ENCODE measurements at places on chromosomes 5 and 9. TPM values are rescaled to one million over a fixed set of nuclear protein-coding genes. Genes with fewer than 3 reads are reported as not detected.

DNA sequence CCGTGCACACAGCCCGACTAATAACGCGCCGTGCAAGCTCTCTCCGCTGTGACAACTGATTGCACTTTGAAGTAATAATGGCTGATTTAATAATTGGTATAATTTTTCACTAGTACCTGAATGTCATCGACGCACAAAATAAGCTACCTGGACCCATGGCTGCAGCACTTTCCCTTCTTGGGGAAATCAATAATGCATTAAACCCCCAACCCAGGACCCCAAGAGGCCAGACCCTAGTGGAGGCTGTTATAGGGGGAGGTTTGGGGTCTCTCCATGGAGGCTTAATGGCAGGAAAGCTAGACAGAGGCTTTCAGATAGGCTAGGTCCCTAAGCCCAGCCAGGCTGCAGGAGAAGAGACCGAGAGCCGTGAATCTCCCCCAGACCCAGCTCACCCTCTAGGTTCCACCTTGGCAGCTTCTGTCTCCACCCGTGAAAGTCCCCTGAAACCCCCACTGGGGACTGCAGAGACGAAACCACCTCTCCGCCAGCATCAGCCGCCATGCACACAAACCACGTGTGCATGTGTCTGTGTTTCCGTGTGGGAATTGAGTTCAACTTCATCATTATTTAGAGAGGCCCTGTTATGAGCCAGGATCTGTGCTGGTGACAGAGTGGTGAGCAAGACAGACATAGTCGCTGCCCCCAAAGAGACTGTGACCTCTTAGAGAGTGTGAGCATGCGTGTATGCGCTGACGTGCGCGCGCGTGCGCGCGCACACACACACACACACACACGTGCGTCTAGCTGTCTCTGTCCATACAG is 168.6 kb upstream of the MVB12B start:
- no peak for DNase-seq

The GGTA1 gene
- not detected for total RNA-seq

DNA sequence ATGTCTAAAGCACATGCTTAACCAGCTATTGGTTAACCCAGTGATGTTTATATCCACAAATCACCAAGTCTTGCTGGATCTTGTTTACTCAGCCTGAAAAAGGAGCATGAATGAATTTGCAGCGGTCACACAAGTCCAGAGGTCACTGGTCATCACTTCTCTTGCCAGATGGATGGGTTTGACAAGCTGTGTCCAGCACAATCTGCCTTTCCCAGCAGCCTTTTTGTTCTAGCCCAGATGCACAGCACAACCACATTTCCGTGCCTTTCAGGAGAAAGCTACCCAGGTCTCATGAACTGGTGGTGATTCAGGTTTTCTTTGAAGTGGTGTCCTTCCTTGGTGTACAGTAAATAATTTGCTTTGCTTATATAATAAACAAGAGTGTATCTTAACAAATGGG is 32.1 kb downstream of the TMEM252 start:
- DNase-seq = no peak

GRCh38 chr5:5141625-5142525 is 1.7 kb downstream of the ADAMTS16 start:
- peak; percentile 57 for DNase-seq

- no peak for DNase-seq
Observed at GRCh38 chr5:134132372-134133187, 18.1 kb downstream of the TCF7 start.

The ADAMTS2 gene
- total RNA-seq = not detected

The SLC25A2 gene
- total RNA-seq = 0.27 TPM

The FAM78A gene
- not detected for total RNA-seq

DNA sequence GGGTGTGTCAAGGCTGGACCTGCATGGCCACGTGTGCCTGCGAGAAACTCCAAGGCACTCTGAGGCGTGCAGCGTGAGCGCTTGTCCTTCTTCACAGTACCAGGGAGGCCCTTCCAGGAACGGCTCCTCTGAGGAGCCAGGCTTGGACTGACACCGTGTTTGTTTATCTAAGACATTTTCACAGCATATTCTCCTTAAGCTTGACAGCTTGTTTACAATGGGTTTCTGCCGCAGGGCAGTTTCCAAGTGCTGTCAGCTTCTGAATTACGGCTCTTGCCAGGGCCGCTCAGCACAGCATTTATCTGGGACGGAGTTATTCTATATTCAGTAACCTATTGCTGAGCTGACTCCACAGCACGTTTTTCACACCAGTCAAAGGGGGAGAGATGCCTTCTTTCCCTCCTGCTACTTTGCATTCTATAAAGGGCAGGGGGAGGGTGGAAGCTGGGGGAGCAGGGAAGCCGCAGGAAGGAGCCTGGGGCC is 98.4 kb downstream of the LMNB1 start:
- no peak for DNase-seq

GRCh38 chr9:117549444-117549843 is 134.6 kb upstream of the ASTN2 start:
- no peak for DNase-seq

GRCh38 chr5:173964506-173964905 is 24.5 kb upstream of the C5orf47 start:
- no peak for DNase-seq

The RETREG1 gene
- total RNA-seq = 12.0 TPM

The UGCG gene
- 75.5 TPM for total RNA-seq

GRCh38 chr9:123548741-123549545 is 192.9 kb downstream of the CRB2 start:
- DNase-seq = no peak

- no peak for DNase-seq
Observed at GRCh38 chr5:88677376-88677895, 205.5 kb downstream of the MEF2C start.

The PALM2AKAP2 gene
- total RNA-seq = not detected

- DNase-seq = no peak
Observed at GRCh38 chr9:137728444-137729311, 109.9 kb downstream of the EHMT1 start.

The SLC36A1 gene
- total RNA-seq = 11.4 TPM

DNA sequence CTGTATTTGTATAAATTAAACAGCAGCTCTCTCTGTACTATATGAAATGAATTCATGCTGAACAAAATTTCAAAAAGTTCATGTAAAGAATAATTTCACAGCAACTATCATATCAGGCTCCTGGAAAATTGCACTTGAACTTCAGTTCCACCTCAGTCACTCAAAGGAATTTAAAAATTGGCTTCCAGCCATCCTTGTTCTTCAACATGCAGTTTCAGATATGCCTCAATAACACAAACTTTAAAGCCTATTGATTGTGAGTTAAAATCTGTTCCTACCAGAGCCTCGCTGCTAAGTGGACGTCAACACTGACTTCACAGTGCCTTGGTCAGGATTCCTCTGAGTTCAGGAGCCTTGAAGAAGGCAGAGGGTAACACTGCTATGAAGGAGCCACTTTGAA is 418.7 kb upstream of the WWC1 start:
- no peak for DNase-seq

The IFNA7 gene
- not detected for total RNA-seq

DNA sequence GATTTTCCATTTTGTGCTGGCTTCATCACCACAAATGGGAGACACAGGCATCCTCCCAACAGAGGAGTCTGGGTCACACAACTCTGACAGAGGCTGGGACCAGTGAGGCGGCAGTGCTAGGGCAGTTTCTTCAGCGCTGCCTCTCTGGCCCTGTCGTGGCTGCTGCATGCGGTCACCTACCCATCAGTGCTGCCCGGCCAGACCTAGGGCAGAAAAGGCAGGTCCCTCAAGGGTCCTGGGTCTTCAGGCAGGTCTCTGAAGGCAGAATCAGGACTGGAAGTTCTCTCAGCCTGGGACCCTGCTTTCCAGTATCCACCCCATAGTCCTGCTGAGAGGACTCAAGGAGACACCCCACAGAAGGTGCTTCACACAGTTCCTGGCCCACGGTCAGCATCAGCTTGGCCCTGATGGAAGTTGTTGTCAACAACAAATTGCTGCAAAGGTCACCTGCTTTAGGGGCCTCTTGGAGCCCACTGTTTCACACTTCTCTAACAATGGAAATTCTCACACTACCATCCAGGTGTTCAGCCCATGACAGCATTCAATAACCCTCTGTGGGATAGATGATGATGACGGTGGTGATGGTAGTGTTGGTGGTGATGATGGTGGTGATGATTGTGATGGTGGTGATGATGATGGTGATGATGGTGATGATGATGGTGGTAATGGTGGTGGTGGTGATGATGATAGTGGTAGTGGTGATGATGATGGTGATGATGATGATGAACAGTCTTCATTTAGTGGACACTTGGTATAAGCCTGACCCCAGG is 146.4 kb upstream of the PPP1R26 start:
- DNase-seq = no peak

The PDGFRB gene
- not detected for total RNA-seq

The ANKRD31 gene
- 1.5 TPM for total RNA-seq

DNA sequence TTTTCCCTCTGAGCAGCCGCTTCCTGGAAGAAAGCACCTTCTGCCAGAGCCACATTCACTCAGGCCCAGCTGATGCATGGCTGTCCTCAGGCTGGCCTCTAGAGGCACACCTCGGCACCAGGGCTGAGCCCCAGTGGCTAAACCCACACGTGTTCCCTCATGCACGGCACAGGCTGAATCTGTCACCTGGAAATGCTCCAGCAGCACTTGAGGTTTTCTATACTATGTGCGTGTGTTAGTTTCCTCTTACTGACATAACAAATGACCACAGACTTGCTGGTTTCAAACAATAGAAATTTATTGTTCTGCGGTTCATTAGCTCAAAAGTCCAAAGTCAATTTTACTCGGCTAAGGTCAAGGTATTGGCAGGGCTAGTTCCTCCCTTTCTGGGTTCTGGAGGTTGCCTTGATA is 141.4 kb downstream of the LRRC70 start:
- peak; percentile 46 for DNase-seq

The DOCK2 gene
- total RNA-seq = not detected

DNA sequence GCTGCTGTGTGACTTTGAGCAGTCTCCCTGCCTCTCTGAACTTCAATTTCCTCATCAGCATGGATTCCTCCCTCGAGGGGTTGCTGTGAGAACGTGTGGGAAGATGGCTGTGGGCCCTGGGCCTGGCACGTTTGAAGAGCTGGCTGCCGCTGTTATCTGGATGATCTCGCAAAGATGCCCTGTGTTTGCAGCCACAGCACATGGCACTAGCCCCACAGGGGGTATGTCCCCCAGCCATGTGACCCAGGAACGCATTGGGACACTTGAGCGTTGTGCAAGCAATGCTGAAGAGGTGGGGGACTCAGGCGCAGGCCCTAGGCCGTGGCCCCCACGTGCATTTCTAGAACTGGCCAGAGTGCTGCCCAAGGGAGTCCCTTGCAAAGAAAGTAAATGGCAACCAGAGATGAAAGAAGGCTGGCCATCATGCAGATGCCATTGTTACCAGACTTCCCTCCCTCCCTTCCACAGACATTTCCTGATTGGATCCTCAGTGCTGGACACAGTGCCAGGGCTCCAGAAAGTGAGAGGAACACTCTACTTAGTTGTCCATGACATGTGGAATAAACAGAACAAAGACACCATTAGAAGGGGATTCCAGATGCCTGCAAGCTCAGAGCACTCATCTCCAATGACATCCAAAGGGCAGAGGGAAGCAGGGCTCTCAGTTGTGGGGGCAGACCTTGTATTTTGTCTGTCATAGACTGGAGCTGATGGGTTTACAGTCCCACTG is 65.1 kb upstream of the NEURL1B start:
- no peak for DNase-seq

DNA sequence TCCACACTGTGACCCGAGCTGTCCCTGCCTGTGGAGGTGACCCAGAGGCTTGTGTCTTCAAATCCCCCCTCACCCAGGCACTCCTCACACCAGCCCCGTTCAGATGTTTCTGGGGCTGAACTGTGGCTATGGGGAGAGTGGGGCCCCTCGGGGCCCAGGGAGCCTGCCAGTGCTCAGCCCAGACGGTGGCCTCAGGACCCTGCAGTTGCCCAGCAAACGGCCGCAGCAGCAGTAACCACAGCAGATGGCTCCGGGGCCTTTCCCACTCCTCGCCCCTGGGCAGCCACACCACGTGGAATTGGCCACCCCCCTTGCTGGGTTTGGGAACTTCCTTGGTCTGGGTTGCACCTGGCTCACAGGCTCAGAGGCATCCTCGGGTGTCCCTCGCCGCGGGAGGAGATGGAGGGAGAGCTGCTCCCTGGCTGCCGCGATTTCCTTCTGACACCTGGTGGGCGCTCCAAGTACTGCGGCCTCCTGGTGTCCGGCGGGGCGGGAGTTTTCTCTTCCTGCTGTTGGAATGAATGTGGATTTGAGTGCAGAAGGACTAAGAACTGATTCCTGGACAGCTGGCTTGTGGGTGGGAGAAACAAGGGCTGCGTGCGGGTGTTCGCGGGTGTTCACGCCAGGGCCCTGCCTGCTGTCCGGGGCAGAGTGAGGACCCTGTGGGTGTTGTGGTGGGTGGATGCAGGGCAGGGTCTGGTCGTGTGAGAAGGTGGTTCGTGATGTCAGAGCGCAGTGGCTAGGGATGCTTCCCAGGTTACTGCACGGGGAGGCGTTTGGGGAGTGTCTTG is 97.5 kb downstream of the COL5A1 start:
- DNase-seq = peak; percentile 59

GRCh38 chr5:15106530-15107283 is 235.1 kb upstream of the ANKH start:
- no peak for DNase-seq

DNA sequence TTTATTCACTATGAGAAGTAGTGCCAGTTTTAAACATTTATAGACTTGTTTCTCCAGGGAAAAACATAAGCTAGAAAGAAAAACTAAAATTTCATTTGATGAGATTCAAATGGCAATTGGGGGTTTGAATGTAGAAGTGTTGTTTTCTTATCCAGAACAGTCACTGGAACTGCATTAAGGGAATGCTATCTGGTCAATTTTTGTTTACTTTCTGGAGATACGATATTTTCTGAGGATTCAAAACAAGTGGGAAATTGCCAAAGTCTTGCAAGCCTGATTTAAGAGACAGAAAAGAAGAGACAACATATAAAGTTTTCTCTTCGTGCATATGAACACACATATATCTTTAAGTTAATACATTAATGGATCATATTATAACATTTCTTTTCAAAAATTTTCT is 118.4 kb downstream of the NXNL2 start:
- DNase-seq = no peak

DNA sequence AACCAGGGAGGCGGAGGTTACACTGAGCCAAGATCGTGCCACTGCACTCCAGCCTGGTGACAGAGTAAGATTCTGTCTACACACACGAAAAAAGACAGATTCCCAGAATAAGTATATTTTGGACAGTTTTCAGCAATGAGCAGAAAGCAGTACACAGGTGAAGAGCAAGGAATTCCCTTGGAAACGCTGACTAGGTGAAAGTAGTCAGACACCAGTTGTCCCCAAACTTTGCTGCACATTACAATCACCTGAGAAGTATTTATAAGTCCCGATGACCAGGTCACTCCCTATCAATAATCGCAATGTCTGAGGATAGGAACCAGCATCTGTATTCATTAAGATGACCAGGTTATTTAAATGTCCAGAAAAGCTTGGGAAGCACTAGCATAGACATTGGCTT is 78.3 kb downstream of the CPLANE1 start:
- DNase-seq = no peak

The PCDHGB6 gene
- total RNA-seq = 13.4 TPM

The NR4A3 gene
- 0.66 TPM for total RNA-seq

DNA sequence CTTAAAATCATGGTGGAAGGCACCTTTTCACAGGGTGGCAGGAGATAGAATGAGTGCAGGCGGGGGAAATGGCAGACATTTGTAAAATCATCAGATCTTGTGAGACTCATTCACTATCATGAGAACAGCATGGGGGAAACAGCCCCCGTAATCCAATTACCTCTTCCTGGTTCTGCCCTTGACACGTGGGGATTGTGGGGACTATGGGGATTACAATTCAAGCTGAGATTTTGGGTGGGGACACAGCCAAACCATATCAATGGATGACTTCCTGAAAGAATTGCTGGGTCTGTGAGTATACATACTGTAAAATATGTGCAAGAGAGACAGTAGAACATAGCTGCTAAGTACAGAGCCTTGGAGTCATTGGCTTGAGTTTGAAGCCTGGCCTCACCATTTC is 47.0 kb downstream of the KIAA1958 start:
- DNase-seq = no peak

Measured in Calu3 (cell line).